ENCODE measurements at places on chromosomes 4 and X.

- no peak for DNase-seq
Observed at GRCh38 chr4:119113033-119113655, 22.5 kb upstream of the MYOZ2 start.

DNA sequence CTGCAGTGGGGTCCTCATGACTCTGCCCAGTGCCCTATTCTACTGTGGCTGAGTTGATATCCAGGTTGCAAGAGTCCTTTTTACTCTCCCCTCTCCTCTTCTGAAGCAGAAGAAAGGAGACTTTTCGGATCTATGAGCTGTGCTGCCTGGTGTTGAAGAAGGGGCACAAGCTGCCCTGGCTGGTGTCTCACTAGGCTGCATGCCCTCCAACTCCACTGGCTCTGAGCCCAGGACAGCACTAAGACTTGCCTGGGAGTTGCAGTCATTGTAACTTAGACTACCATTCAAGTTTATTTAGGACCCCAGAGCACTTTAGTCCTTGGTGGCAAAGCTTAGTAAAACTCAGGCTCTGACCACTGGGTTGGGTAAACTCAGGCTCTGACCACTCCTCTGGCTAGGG lies 89.4 kb downstream of the GABRB1 start:
- no peak for DNase-seq

GRCh38 chr4:110198435-110199416 lies at the start of gene ELOVL6:
Gene ELOVL6, minus strand, starts transcription at chr4:110198615. Its CDS starts 280 bp downstream, at chr4:110198335.
- peak; percentile 16 for DNase-seq

- peak; percentile 41 for DNase-seq
Observed at GRCh38 chr4:72302981-72303704, 265.9 kb downstream of the ADAMTS3 start.

GRCh38 chrX:3461397-3462165 lies 115.1 kb upstream of the MXRA5 start:
- DNase-seq, result no peak

- no peak for DNase-seq
Observed at GRCh38 chr4:73853246-73853704, at the start of gene PF4V1. Gene PF4V1, plus strand, starts transcription at chr4:73853296. Its CDS starts 67 bp downstream, at chr4:73853363.

- DNase-seq, result no peak
Observed at GRCh38 chr4:48976041-48976440, 10.0 kb upstream of the CWH43 start.

GRCh38 chr4:53240573-53240972 lies 125.3 kb downstream of the SCFD2 start:
- no peak for DNase-seq

DNA sequence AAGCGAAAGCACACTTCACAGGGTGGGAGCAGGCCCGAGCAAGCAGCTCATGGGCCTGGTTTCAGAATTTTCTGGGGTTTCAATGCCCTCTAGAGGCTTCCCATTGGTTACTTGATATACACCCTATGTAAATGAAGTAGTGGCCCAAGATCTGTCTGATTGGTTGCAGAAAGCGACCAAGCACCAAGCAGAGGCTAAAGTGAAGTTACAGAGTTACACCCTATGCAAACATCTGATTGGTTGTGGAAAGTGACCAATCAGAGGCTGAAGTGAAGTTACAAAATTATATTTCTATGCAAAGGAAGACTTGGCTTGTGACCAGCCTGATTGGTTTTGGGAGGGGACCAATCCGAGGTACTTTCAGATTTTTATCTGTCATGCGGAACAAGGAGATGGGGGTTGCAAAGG lies 8.2 kb downstream of the FHIP1A start:
- DNase-seq, result no peak

DNA sequence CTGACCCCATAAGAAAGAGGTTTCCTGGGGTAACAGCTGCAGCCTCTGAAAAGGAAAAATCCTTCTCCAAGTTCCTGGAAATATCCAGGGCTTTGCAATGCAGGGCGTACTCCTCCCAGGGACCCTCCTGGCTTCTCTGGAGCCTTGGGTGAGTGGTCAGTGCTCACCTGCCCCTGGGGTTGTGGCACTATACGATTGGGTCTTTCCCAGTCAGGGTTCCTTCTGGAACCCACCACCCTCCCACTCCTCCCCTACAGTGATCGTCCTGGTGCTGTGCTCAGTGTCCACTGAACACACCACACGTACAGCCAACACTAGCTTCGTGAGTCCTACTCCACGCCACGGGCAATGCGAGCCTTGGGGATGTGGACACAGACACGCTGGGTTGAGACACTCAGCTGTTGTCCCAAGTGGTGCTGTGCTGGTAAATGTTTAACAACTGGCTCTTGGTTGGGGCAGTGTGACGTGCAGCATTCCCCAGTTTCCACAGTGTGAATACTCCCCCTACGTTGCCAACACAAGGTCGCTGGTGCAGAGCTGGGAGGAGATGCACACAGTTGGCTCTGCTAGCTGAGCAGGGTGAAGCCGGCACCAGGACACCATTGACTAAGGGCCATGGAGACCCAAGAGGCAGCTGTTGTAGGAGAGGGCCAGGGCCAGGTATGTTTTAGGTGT lies 65.4 kb downstream of the HTRA3 start:
- DNase-seq, result no peak

- no peak for DNase-seq
Observed at GRCh38 chr4:139523076-139523475, 32.9 kb downstream of the SETD7 start.

GRCh38 chr4:90419124-90419711 lies 292.0 kb downstream of the CCSER1 start:
- no peak for DNase-seq

GRCh38 chr4:149521611-149522425 lies 293.8 kb downstream of the IQCM start:
- no peak for DNase-seq

DNA sequence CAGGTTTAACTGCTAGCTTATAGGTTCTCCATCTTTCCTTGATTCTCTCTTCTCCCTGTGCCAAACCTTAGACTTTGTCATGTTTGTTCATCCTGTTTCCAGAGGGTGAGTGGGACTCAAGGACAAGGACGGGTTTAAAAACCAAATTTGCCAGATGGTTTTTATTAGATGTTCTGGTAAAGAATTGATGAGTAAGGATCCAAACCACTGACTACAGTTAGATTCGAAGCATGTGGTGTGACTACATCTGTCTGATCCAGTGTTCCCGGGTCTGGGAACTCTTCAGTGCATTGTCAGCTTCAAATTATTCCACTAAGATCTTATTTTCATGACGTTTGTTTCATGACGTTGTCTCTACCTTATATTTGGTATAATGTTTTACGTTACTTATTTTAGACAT lies 37.5 kb downstream of the MTMR1 start:
- no peak for DNase-seq

GRCh38 chr4:145546175-145546915 lies 64.7 kb downstream of the SMAD1 start:
- no peak for DNase-seq

- DNase-seq, result no peak
Observed at GRCh38 chrX:78452356-78452755, 124.9 kb upstream of the CYSLTR1 start.

DNA sequence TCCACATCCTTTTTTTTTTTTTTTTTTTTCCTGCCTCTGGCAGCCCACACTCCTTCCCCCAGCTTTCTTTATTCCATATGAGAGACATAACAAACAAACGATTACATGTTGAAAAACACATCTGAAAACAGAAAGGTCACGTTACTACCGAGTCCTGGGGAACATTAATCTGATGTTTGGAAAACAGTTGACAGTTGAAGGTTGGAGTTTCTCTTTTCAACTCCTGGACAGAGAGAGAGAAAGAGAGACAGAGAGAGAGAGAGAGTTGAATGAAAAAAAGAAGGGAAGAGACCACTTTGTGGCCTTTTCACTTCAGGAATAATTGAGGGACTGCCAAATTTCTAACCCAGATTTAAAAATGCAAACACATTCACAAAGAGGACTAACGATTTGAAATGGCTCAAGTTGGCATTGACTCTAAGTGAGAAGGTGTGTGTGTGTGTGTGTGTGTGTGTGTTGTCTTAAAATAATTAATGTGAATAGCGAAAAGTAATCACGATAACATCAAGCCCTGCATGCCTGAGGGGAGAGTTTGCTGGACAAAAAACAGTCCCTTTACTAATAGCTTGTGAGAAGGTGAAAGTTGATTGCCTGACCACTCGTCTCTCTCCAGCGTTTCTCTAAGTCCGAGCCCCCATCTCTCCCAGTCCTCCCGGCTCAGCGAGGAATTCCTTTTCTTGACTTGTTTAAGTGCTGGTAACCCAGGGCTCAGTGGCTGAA lies 67.3 kb downstream of the FBXO8 start:
- DNase-seq, result no peak

- DNase-seq, result no peak
Observed at GRCh38 chr4:176622251-176622948, 170.3 kb downstream of the VEGFC start.

GRCh38 chr4:168522356-168522755 lies 25.5 kb downstream of the PALLD start:
- DNase-seq, result peak; percentile 23

DNA sequence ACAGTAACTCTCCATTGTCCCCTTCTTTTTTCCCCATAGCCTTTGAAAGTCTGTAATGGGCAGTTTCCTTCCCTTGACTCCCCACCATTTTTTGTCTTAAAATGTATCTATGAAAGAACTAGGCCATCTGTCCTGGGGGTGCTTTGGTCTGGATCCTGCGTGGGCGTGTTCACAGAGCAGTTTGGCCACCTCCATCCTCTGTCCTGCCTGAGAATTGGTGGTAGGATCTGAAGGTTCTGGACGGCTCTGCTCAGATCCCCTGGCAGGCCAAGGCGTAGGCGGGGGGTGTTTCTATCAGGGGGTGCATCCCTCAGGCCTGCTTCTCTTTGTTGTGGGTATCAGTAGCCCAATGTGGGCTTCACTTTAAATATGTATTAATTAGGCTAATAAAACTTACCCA lies 107.1 kb downstream of the FAM193A start:
- DNase-seq, result no peak

DNA sequence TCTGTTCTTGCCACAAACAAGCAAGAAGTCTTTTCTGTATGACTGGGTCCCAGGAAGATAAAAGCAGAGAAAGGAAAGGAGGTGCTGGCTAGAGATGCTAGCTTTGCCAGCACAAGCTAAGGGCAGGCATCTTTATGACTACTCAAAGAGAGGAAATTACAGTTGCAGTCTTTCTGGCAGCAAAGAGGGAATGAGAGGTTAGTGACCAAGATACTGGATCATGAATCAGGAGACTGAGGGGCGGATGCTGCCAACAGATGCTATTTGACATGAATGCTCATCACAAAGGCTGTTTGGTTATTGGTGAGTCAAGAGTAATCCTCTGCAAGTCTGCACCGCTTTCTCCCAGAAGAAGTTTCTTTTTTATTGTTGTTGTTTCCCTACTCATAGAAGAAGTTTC lies 5.5 kb upstream of the XIAP start:
- no peak for DNase-seq

GRCh38 chrX:46551494-46552128 lies 6.4 kb upstream of the ZNF674 start:
- peak; percentile 80 for DNase-seq

- DNase-seq, result no peak
Observed at GRCh38 chr4:105978684-105979296, 83.5 kb downstream of the NPNT start.

DNA sequence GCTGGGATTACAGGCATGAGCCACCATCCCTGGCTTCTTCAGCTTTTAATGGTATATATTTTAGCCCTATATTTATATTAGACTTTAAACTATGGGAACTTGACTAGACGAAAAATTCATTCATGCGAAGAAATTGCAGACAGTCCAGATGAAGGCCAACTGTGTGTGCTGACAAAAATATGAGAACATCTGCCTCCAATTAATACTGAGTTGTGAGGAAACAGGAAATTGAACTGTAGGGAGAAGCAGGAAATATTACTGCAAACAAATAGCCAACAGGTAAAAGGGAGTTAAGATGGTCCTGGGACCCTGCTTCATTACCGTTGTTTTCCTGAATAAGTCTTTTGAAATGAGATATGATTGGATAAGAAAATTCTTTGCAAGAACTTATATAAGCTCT lies 26.3 kb downstream of the MGARP start:
- no peak for DNase-seq

DNA sequence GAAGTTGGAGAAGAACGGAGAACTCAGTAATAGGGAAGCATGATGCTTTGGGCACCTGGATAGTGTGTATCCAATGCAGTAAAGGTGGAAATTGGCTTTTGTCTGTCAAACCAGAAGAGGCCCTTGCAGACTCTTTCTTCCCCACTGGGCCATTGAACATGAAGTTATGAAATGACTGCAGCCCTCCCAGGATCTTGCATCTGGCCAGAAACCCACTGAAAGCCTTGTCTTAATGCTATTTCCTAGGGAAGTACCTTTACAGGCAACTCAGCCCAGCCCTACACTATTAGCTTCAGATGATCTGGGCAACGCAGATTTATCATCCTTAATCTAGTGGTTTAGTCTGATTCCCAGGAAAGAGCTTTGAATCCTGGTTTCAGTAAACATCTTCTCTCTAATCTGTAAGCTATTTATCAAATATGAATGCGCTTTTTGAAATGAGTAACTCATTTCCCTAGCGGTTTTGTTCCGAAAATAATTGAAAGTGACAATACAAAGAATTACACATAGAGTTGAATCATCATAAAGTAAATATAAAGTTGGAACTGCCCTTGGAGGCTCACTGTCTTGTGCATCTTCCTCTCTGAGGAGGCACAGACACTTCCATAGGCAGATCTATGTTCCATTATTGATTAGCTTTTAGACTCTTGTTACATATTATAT lies 464.1 kb downstream of the IDS start:
- no peak for DNase-seq

DNA sequence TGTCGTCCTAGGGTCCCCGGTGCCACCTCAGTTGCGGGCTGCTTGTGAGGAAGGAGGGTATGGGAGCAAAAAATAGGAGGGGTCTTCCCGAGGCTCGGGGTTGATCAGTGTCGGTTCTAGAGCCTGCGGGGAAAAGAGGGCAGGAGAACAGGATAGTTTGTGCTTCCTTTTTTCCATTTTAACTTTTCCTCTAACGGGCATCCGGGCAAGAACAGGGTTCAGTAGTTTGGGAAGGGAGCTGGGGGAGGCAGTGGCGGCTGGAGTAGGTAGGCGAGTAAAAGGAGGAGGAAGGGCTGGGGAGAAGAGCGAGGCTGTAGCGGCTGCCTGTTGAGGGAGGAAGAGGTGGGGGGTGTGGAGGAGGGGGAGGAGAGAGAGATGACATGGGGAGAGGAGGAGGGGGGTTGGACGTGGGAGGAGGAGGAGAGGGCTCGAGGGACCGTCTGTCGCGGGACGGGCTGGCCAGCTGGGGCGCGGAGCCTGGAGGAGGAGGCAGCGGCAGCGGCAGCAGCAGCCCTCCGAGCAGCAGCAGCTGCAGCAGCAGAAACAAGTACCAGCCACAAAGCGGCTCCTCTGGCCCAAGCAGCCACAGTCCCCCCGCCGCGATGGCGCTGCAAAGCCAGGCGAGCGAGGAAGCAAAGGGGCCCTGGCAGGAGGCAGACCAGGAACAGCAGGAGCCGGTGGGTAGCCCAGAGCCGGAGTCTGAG lies at the start of gene SLC16A2:
Gene SLC16A2, plus strand, starts transcription at position 458 of the 704 bp plus-strand sequence. Its CDS starts 145 bp downstream, at position 603.
- peak; percentile 50 for DNase-seq

- DNase-seq, result no peak
Observed at GRCh38 chr4:152104901-152105357, 344.1 kb upstream of the GATB start.

DNA sequence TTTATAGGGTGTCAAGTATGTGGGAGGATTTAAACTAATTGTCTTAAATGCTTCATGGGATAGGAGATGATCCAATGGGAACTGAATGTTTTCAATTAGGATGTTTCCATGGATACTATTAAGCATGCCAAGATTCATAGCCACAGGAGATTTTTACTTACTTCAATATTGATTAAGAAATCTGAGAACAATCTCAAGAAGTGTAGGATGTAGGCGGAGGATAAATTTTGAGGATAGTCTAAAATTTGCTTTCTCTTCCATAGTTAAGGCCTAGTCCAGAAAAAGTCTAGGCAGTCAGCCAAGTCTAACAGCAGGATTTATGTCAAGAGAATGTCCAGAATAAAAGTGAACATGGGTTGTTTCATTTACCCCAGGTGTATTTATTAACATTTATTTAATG lies 32.8 kb downstream of the REPS2 start:
- no peak for DNase-seq

Measured in trophoblast cell (in vitro differentiated cells and primary cell).